ENCODE measurements at places on chromosomes 2 and 18.

GRCh38 chr18:59085126-59085794 lies 54.4 kb upstream of the SEC11C start:
- DNase-seq, result no peak

- DNase-seq, result no peak
These were observed 103.6 kb upstream of the RMP24 start for GRCh38 chr18:35868915-35869314.

DNA sequence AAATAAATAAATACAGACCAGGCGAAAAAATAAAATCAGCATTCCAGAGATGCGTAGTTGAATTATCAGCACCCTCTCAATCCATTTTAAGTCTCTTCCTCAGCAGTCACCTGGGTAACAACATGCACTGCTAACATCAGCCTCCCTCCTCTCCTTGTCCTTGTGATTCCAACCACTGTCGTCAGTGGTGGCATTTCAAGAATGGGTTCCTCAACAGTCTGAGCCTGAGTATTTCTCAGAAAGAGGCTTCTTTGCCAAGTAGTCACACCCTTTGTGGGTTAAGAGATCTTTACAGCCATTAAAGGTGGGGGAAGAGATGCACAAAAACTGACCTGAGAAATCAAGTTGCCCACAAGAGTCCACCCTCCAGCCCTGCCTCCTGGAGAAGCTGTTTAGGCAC lies 39.0 kb downstream of the NOL10 start:
- no peak for DNase-seq

GRCh38 chr18:3972291-3972930 lies 482.7 kb downstream of the DLGAP1 start:
- no peak for DNase-seq

DNA sequence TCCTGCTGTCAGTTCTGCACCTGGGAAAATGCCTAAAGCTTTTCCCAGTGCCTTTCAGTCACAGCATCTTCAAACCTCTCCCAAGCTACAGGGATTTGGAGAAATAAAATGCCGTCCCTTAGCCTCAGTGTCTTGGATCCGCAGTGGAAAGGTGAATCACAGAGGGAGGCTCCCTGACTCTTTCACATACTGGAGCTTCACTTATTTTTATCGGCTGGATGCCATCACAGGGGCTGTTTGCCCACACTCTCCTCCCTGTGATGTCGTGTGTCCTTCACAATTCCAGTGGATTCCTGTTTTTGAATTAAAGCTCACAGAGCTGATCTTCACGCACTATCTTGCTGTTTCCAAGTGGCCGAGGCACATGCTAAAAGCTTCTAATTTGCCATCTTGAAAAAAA lies 1303.1 kb upstream of the DDX18 start:
- DNase-seq, result no peak

DNA sequence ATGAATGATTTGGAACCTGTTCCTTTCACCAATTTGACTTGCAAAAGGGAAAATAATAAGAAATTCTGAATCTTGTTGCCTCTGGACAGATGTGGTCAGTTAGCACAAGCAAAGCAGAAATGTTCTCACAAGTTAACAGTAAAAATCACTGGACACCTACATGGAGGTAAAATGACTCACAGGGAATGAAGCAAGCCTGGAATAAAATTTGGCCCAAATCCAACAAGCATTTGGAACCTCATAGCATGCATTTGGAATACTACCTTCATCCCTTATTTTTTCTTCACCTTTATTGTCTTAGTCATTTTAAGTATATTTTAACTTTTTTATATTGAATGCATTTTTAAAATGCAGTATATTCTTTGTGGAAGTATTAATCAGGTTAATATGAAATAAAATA lies 602.9 kb downstream of the ARHGAP15 start:
- DNase-seq, result peak; percentile 31
